OCI-LY7 (cell line): ENCODE measurements at places on chromosomes 7 and 10.

DNA sequence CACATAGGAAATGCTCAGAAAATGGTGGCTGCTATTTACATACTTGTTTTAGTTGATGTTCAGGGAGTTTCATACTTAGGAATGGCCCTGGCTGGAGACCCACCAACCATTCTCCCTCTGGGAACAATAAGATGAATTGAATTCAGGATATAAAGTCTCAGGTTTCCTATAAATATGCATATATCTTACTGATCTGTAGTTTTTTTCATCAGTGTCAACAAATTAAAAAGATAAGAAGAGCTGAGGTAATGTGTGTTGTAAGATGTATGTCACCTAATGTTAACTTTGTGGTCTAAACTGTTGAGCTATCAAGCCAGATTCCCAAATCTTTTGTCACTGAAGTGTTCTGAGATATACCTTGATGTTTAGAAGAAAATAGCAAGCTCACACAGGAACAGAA is 457.5 kb downstream of the MAGI2 start:
- DNase-seq, result no peak

- no peak for DNase-seq
Observed at GRCh38 chr10:131644289-131644688, 256.5 kb upstream of the PPP2R2D start.

- DNase-seq, result no peak
Observed at GRCh38 chr7:130902755-130903357, 168.8 kb upstream of the KLF14 start.

DNA sequence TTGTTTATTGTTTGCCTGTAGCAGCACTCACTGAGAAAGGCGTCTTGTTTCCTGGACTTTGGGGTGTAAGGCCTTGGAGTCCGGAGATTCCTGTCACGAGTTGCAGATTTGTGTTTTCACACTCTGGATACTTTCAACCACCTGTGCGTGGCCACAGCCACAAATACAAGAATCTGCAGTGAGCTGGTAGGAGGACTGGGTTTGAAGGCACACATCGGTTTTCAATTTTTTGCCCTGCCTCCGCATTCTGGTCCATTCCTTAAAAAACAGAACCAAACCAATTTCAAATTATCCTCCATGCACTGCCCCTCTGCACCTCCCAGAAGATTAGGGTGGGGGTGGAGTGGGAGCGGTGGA is 619 bp downstream of the EXOC4 start:
- DNase-seq, result peak; percentile 42

- no peak for DNase-seq
Observed at GRCh38 chr10:131725581-131726069, 175.2 kb upstream of the PPP2R2D start.

DNA sequence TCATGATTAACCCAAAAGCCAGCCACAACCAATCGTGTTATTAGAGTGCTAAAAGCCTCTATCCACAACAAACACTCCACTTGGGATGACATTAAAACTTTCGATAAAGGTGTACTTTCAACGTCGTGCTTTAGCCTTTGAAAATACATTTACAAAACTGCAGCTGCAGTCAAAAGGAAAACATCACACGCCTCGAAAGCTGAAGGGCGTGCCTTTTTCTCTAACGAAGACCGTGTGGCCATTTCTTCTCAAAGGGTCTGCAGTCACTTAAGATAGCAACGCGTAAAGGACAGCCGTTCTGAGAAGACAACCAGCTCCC is 1.1 kb downstream of the ARHGAP12 start:
- peak; percentile 34 for DNase-seq

- DNase-seq, result no peak
Observed at GRCh38 chr7:26471306-26472075, 179.8 kb downstream of the SNX10 start.

- DNase-seq, result no peak
Observed at GRCh38 chr10:22464966-22465629, 119.8 kb downstream of the SPAG6 start.

DNA sequence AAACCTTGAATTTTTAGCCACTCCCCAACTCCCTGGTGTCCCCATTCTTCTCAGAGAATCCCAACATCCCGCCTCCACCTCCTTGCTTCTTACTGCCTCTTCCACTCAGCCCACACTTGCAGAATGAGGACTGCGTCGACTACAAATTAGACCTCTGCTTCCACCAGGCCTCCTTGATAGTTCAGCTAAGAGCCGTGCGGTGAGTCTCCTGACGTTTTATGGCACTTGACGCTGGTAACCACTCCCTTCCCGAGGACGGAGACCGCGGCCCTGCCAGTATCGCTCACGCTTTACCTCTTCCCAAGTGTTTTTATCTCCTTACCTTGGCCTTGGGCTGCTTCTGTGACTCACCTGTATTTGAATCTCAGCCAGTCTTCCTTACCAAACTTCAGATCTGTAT is 31.1 kb downstream of the RBM17 start:
- no peak for DNase-seq

DNA sequence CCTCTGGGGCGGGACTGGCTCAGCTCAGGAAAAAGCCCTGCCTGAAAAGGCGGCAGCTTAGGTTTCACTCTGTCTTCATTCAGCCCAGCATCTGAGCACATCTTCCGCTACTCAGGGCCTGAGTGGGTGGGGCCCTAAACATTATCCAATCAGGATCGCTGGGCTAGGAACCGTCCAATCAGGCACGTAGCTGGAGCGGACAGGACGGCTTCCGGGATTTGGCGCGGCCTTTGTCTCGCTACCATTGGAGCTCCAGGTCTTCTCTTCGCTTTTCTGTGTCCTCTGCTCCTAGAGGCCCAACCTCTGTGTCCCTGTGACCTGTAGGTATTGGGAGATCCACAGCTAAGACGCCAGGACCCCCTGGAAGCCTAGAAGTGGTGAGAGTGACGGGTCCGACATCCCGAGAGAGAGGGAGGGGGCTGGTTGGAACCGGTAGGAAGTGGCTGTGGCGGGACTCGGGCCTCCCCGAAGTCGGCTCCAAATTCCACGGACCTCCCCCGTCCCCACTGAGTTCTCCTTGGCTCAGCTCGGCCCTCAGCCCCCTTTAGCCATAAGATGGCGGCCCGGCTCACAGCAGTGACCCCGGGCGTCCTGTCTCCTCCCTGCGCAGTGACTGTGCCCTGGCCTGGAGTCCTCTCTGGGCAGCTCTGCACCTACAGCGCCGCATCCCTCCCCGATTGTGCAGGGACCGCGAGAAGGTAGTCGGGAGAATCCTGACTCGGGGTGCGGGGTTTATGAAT is 99.1 kb downstream of the ZNF680 start:
- no peak for DNase-seq

GRCh38 chr7:51645702-51646298 is 329.2 kb upstream of the COBL start:
- DNase-seq, result no peak

DNA sequence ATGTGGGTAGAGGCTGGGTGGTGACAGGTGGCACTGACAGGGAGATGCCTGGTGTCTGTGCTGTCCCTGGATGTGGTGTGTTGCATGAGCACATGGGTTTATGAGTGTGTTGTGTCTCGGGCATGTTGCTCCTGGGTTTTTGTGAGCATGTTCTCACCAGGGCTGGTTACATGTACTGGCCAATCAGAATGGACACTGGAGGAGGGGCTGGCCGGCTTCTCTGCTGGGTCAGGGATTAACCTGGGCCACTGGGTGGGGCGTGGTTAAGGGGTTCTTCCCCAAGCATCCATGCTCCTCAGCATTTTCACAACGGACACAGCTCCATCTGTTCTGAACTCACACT is 20.8 kb upstream of the VOPP1 start:
- DNase-seq, result no peak

- DNase-seq, result no peak
Observed at GRCh38 chr7:159149488-159149887, 4.8 kb upstream of the VIPR2 start.

DNA sequence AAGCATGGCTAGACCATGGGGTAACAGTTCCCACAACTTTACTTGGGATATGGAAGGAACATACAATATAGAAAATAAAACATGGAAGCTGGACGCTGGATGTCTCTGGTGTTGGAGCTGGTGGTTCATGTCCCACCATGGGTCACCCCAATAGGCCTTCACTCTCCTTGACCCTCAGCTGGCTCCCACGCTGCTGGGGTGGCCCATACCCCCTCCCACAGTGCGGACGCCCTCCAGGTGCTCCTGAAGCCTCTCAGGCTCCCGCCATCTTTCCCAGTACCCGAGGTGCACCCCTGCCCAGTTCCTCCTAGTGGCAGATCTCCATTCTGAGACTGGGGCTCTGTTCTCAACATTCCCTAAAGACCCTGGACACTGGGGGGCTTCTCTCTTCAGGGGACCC is 5.8 kb upstream of the CPA1 start:
- DNase-seq, result no peak

DNA sequence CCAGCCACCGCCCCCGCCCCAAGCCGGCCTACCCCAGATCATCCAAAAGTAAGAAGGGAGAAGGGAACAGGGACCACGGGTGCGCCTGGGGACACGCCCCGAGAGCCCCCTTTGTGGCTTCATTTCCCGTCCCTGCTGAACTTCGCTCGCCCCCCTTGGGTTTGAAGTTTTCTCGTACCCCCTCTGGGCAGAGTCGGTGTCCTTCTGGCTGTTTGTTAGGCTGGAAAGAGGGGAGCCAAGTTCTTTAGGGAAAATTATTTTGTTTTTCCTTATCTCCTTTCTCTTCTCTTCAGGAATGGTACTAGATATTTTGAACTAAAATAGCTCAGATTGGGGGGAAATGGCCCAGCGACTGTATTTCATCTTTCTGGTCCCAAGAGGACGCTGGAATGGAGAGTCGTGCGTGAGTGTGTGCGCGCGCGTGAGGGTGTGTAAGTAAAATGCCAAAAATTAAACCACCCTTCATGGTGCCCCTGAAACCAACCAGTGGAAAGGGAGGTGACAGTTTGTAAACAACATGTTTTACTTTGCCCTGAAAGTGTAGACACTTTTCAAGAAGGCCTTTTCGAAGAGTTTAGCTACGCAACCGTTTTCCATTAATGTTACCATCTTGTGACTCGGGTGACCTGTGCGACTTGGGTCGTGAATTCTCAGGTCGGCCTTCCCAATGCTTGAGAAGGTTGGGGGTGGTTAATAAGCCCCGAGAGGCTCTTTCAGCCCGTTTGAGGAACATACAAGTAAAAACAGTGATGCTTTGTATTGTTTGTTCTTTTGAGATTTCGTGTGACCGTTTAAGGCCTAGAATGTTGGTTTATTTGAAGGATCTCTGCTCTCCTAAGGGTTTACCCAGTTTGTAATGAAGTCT is 694 bp downstream of the RBM20 start:
- no peak for DNase-seq

DNA sequence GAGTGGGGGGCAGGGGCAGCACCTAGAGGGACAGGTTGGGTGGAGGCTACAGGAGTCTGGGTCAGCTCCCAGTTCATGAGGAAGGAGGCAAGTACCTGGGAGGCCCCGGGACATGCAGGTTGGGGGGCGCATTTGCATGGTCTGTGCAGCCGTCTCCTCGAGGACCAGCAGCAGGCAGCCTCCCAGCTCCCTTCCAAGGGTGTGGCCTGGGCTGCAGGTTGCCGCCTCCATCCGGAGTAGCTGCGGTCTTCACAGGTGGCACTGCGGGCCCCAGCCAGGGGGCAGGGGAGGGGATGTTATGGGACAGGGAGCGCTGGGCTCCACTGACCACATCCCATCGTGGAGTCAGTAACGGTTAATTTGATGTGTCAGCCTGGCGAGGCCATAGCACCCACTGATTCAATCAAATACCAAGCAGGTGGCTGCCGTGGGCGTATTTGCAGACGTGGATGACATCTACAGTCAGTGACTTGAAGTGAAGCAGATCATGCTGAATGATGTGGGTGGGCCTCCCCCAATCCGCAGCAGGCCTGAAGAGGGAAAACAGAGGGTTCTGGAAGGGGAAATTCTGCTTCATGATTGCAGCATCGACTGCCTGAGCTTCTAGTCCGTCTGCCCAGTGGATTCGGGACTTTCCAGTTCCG is 81.6 kb downstream of the PRKAG2 start:
- DNase-seq, result no peak

GRCh38 chr10:3702569-3702968 is 82.4 kb downstream of the KLF6 start:
- no peak for DNase-seq

GRCh38 chr10:100057948-100058347 is 23.7 kb downstream of the CPN1 start:
- no peak for DNase-seq

- DNase-seq, result no peak
Observed at GRCh38 chr10:7411671-7412128, 866 bp upstream of the SFMBT2 start.
